ENCODE measurements at places on chromosomes 11 and 22.

DNA sequence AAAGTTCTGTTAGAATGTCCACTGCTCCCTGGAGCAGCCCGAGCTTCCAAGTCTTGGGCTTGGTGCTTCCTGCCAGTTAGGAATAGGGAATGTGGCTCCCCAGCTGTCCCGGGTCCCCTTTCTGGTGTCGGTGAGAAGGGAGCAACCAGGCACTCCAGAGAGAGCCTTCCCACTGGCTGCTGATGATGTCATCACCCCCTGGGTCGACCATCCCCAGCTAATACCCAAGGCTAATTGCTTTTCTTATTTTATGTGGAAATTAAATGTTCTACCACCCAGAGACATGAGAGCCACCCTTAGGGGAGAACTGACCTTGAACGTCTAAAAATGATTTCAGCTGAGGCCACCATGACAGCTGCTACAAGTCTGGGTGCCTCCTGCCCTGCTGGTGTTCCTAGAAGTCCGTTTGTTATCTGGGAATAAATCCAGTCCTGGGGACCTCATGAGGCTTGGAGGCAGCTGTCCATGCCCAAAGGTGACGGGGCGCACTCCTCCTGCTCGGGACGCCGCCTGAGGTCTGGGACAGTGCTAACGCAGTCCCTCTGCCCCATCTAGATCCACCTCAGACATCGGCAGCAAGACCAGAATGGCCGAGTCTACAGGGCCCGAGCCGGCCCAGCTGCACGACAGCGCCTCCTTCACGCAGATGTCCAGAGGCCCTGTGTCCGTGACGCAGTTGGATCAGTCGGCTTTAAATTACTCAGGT is 42.3 kb downstream of the C11orf91 start:
- DNase-seq = no peak

GRCh38 chr22:30312053-30312452 is 14.7 kb downstream of the TBC1D10A start:
- no peak for DNase-seq

DNA sequence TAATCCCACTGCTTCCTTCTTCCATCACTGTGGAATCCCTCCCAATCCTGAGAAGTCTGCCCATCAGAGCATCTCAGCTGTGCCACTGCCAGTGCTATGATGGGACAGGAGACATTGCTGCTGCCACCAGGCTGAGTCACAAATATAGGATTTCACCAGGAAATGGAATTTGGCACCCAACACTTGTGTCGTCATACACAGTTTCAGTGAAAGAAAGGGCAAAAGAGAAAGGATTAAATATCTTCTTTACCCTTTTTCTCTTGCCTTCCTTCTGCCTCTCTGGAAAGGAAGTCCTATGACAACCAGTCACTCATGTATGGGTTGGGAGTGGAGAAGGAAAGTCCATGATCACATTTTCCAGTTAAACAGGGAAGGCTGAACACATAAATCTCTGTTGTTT is 133.4 kb downstream of the SPON1 start:
- no peak for DNase-seq

GRCh38 chr22:49664891-49665290 is 162.8 kb downstream of the BRD1 start:
- no peak for DNase-seq

GRCh38 chr11:118379497-118379896 is 20.1 kb downstream of the UBE4A start:
- DNase-seq = no peak

DNA sequence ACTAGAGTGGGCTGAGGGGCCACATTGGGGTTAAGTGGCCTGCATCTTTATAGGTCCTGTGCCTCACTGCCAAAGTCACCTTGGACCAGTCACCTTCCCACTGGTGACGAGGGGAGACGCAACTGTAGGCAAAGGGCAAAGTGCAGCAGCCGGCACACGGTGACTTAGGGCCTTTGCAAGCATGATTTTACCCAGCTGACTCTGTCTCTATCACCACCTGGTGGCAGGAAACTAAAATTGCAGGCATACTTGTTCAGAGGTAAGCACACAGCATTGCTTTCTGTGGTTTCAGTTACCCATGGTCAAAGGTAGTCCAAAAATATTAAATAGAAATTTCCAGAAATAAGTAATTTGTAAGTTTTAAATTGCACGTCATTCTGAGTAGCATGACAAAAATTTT is 1164.4 kb downstream of the BRD1 start:
- peak; percentile 38 for DNase-seq

GRCh38 chr11:10669258-10670033 is 24.1 kb downstream of the IRAG1 start:
- no peak for DNase-seq
